ENCODE measurements at places on chromosomes 13 and 19.

DNA sequence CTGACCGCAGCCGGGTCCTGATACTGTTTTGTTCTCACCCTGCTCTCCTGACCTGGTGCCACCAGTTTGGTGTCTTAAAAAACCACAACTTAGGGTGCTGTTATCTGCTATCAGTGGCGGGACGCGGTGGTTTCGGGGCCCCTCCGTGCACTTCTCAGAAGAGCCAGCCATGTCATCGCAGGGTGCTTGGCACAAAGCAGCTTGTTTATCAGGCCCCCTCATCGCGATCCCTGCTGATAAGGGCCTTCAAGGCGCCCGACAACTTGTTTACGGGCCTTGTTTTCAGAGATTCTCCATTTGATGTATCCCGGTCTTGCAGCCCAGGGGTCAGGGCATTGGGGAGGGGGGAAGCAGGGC, 58.1 kb upstream of the KLF2 start:
- no peak for DNase-seq

DNA sequence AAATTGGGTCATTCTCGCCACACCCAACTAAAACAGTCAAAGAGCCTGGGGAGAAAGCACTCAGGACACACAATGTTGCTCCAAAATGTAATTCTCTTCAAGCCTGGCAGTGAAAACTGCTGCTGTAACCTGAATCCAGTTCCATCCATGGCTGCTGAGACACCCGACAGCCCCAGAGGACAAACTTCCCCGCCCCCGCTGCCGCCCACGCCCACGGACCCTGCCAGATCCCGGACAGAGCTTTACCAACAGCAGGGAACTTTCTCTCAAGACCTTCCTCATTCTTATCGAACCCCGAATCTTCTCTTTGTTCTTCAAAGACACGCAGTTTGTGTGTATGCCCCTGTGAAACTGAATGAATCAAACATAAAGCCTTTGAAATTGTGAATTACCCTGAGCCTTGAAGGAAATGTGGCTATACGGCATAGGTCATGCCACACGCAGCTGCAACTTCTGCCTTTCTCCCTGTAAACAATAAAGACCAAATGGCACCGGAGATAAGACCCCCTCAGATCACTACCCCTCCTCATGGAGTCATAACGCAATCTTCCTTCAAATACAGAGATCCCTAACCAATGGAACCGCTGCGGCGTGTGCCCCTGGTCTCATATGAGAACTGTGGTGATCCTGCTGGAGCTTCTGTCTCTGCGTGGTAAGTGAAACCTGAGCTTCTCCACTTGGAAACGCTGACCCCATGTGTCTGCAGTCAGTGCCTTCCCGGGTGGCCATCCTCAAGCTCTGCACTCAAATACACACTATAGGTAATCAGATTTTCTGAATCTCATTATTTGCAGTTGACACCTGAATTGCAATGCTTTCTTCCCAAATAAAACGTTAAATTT, 4.8 kb upstream of the LAMP1 start:
- DNase-seq = no peak

GRCh38 chr13:45242070-45242469, 41.2 kb upstream of the KCTD4 start:
- no peak for DNase-seq

DNA sequence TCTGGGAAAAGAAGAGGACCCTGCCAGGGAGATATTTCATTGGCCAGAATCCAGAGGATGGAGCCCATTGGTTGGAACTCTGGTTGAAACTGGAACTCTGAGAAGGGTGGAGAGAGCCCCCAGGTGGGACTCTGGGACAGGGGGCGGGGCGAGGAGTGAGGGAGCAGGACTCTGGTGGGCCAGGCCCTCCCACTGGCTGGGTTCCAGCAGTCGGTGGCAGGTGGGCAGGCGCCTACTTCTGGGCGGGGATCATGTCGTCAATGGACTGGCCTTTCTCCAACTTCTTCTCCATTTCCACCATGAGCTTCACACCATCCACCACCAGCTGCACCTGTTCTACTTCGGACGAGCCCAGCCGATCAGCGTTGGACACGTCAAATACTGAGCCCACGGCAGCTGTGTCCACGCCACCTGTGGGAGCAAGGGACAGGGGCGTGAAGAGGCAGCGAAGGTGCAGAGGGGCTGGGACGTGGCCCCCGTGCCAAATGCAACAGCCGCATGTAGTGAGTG, 16.1 kb downstream of the CKM start:
- no peak for DNase-seq

DNA sequence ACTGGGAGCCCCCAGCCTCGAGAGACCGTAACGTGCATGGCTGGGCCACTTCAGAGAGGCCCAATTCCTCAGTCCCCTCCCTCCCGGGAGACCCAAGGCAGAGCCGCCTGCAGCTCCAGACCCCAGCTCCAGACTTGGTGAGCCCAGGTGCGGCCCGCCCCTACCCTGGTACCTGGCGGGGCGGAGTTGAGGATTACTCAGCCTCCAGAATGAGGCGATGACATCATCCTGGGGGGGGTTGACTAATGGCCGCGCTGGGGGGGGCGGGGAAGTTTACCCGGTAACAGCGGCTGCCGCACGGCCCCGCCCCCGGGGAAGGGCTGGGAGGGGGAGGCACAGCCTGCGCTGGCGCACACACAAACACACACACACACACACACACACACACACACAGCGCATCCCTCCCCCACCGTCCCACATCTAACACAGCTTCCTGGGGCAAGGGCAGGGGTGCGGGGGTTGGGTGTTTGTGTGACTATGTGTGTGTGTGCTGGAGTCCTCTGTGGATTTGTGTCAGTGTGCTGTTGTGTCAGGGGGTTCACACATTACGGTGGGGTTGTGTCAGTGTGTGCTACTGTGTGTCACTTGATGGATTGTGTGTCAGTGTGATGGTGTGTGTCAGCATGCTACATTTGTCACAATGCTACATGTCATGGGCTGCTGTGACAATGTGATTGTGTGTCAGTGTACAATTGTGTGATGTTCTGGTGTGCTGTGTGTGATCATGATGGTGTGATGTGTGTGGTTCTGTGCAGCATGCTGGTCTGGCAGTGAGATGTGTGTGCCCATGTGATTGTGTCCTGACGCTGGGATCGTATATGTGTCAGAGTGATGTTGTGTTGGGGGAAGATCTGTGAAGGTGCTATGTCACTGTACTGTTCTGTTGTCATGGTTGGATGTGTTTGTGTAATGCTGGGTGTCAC, 10.3 kb upstream of the BBC3 start:
- no peak for DNase-seq

GRCh38 chr13:44818428-44818827, 170.8 kb downstream of the NUFIP1 start:
- no peak for DNase-seq

DNA sequence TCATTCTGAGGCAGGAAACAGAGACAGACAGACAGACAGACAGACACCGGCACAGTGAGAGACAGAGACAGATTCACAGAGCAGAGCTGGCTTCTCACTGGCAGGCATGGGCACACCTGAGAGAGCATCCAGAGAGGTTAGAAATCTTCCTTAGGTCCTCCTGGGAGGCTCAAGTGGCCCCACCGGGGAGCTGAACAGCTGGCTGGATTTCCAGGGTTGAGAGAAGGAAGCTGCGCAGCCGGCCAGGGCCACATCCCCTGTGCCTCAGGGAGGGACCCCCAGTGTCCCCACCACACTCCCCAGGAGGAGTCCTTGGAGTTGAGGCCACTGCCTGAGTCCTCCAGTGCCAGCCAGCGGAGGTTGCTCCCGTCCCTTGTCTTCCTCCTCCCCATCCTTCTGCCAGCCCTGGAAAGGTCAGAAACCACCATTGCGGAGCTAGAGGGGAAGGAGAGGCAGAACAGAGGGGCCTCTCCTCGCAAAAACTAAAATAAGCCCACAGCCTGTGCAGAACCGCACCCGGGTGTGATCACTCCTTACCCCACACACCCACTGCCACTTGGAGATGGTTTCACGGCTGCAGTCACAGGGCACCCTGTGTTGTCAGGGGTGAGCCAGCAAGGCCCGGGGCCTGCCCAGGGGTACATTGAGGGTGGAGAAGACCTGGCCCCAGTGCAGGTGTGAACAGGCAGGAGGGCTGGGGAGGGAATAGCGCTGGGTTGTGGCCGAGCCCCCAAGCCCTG, 4.2 kb downstream of the FFAR3 start:
- DNase-seq = no peak

GRCh38 chr13:44474122-44474910, 100.7 kb downstream of the SERP2 start:
- DNase-seq = no peak

DNA sequence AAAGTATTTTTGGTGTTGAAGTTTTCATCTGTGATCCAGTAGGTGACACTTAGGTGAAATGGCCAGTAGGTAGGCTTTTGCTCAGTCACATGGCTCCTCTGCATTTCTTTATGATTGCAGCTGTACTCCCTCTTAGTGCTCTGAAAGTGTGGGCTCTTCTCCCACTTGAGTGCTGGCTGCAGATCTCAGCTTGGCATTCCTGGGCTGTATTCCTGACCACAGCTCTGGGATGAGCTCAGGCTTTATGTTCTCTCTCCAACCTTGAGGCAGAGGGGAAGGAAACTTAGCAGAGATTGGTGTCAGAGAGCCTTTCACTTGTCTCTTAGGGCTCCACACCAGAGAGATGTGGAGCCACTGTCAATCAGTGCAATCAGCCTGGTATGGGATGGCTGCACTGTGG, 254.3 kb downstream of the NDFIP2 start:
- DNase-seq = no peak

DNA sequence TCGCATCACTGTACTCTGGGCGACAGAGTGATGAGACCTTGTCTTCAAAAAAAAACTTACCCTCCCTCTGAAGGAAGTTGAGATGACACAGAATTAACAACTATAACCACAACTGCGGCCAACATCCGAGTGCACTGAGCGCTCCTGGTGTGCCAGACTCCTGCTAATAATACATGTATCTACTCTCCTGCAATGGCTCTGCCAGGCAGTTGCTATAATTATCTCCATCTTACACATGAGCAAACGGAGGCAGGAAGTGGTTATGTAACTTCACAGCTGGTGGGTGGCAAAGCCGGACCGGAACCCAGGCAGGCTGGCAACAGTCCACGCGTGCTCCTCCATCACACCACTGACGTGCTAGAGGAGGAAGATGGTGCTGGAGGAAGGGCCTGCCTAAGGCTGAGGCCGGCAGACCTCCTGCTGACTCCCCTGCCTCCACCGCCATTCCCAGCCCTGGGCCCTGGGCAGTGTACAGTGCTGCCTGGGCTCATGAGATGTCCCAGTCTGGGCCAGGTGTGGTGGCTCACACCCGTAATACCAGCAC, 12.6 kb downstream of the XRCC1 start:
- DNase-seq = peak; percentile 29

DNA sequence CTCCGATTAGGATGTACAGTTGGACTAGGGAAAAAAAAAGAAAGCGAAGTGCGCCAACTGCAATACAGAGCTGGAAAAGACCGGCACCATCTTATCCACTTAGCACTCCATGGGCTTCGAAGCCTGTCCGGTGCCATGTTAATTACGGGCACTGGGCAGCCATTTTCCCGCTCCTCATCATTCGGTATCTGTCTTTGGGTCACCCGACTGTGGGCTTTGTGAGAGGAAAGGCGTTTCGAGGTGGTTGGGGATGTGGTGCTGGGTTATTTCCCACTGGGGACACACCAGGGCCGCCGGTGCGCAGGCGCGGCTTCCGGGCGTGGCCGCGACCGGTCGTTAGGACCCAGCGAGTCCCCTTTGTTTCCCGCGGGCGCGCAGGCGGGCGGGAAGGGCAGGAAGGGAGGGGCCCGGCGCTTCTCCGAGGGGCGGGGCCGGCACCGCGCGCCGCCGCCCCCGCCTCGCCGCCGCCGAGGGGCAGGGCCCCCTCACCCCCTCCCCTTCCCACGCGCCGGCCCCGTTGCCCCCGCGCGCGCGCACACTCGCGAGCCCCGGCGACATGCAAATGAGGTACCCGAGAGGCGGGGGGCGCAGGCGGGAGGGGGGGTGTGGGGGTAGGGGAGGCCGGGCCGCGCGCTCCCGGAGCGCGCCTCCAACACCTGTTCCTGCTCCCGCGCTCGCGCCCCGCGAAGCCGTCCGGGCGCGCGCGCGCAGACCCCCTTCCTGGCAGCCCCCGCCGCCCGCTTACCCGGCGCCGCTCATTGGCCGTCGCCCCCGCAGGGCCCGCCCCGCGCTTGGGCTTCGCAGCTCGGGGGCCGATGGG, at the start of gene ZNF524:
TSS of gene ZNF524 (plus strand) at position 447 of the 820 bp plus-strand sequence. CDS start 1,825 bp downstream, outside the sequence.
- no peak for DNase-seq

DNA sequence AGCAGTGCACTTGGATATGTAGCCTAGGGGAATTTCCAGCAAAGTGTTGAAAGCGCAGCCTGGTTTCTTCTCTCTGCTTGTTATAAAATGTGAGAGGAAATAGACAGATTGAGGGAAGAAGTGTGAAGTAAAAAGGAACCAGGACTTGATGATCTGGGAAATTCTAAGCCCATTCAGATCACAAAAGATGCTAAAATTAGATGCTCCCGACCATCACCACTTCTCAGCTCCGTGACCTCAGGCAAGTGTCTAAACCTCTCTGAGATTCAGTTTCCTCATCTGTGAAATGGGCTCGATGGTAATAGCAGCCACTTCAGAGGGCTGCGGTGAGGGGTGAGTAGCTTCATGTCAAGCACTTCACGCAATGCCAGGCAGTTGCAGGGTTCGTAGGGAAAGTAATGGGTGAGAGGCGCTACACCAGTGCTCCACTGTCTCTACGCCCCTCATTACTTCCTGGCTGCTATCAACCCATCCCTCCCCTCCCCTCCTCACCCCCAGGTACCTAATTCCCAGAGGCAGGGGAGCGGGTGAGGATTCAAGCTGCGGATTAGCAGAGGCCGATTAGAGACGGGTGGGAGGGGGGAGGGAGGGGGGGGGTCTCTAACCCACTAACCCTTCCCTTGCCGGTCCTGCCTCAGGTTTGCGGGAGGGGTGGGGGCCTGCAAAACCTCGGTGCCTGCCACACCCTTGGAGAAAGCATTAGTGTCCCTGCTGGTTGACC, 9.0 kb upstream of the NFIC start:
- DNase-seq = no peak

DNA sequence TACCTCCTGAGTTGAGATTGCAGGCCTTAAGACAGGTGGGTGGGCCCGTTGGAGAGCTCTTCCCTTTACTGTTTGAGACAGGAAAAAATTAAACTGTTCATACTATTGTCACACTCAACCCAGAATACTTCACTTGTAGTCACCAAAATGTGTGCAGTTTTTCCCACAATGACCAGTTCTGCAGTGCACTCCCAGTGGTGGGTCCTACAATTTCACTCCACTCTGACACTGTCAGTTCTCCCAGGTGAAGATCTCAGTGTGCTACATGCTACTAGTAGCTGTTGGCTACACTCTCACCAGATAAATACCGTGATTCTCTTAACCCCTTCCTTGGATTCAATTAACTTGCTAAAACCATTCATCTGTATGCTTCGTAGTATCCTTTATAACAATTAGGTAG, 2.9 kb downstream of the ZNF665 start:
- DNase-seq = no peak

DNA sequence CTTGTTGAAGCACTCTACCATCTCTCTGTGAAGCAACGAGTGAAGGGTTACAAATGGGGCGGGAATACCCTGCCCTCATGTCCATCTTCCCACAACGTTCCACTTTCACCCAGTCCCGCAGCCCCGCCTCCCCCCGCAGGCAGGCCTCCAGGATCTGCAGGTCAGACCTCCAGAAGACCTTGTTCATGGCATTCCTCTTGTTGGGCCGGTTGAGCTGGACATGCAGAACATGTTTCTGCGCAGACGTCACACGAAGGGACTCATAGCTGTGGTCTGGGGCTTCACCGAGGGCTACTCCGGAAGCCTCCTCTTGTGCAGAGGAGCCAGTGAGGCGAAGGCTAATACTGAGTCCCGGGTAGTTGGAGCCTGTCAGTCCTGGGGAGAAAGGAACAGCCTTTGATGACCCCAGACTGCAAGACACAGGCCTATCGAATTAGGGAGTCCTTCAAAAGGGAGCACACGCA, 420 bp downstream of the ECH1 start:
- peak; percentile 92 for DNase-seq

Measured in kidney epithelial cell (primary cell).